ENCODE measurements at places on chromosomes 5 and 9.

DNA sequence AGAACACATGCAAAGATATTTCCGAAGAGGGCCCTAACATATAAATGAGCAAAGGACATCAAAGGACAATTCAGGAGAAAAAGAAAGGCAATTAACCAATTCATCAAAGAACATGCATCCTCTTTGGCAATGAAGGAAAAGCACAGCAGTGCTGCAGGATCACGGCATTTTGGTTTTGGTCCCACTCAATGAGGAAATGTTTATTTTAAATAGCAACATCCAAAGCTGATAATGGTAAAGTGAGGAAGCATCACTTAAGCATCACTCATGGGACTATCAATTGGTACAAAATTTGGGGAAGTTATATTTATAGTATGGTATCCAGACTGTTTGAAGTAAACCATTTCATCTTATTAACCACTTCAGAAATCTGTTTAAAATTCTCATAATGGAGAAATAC lies 5.5 kb upstream of the CXCL14 start:
- DNase-seq = no peak

DNA sequence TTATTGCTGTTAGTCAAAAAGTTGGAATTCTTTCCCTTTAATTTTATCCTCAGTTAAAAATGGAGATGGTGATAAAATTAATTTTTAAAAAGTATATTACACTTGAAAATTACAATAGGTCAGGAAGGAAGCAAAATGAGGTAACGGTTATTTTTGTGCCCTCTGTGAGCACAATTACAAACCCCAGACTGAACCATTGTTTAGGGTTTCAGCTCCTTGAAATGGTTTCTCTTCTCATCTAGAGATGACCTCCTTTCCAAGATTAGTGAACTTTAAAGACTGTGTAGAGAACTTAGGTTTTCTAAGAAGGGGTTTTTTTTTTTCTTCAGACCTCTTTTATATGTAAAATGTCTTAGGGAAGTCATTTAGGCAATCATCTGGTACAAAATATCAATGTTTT lies 126.2 kb upstream of the CHD1 start:
- no peak for DNase-seq

GRCh38 chr5:173248481-173248880 lies 13.5 kb upstream of the NKX2-5 start:
- no peak for DNase-seq

DNA sequence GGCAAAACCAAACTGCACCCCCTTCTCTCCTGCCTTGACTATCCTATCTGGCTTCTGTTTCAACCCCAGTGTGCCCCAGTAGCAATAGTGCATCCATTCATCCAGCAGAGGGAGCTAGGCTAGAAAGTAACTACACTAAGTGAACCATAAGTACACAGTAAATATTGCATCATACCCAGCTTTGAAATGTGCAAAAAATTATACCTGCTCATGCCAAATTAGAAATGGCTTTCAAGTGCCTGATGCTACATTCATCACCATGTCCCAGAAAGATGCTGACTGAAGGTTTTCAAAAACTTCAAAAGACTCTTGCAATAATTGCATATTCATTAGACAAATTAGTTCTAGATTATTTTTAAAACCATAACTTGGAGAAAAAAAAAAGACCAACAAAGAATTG lies 153.5 kb downstream of the PRELID2 start:
- DNase-seq = no peak

DNA sequence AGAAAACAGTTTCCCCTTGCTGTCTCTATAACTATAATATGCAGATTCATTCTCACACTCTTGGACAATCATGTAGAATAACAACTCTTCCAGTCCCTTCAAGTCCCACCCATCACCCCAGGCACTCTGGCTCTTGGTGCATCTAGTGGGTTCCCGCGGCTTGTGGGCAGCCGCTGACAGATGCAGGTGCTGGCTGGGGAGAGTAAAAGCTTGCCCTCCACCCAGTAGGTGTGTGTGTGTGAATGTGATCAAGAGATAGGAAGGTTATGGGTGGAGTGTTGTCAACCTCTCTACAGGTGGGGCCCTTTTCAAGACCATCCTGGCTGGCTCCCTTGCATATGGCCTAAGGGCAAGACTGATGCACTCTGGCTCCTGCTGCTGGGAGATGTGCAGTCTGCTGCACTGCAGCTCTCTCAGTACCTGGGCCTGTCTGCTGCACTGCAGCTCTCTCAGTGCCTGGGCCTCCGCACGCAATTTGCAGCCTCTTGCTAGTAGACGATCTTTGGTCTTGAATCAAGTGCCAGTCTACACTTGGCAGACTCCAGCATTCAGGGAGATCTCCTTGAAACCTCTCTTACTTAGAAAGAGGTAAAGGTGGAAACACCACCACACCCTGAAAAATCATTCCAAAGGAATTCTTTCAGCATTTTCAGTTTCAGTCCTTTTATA lies 189.7 kb upstream of the GDNF start:
- no peak for DNase-seq

DNA sequence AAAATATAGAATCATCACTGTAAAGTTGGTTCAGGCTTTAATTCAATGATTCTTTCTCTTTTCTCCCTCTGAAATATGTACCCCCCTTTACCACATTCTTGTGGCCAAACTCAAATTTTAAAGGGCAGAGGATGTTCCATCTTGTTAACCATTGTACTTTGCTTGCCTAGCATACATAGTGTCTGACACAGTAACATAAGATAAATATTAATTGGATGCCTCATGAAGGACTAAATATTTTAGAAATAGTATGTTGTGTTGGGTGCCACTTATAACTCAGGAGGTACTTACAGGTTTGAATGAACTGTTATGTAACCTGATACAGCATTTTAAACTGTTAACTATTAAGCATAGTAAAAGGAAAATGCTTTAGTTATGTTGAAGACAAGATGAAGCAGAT lies 71.5 kb downstream of the NIPBL start:
- no peak for DNase-seq

- no peak for DNase-seq
These were observed 29.0 kb downstream of the PSAT1 start for GRCh38 chr9:78325846-78326360.

GRCh38 chr9:111805830-111806241 lies 11.1 kb upstream of the SHOC1 start:
- DNase-seq = no peak

DNA sequence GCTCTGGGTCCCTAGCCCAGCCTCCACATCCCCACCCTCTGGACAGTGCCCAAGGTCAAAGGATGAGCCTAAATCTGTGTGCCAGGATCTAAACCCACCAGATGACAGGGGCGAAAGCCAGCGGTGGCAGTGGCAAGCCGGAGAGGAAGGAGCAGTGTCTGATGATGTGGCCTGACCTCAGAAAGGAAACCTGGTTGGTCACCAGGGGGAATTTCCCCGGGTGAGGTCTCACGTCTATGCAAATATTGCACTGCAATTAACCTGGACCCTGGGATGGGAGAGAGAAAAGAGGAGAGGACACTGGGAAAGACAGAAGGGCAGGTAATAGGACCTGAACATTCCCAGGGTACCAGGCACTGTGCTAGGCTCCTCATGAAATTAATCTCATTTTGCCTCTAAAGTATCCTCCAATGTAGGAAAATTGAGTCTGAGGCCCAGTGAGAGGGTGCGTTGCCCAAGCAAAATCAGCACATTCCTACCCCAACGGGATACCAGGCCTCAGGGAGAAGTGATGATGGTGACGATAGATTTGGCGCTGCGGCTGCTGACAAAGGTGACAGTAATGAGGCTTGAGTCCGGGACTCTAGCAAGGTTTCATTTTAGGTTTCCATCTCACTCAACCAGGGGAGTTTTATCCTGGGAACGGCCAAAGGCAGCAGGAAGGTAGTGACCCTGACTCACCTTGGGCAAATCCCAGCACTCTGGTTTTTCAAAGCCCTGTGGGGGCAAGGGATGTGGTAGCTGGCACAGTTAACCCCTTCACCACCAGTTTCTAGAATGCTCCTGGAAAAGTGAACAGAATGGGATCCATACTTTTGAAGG lies 13.4 kb upstream of the TNIP1 start:
- peak; percentile 52 for DNase-seq

GRCh38 chr9:121561385-121562222 lies 62.0 kb upstream of the GGTA1 start:
- DNase-seq = no peak

GRCh38 chr5:151591144-151591819 lies at the start of gene FAT2:
Gene FAT2 (minus strand): TSS chr5:151591331. CDS start chr5:151568931, 22,400 bp downstream.
- no peak for DNase-seq

DNA sequence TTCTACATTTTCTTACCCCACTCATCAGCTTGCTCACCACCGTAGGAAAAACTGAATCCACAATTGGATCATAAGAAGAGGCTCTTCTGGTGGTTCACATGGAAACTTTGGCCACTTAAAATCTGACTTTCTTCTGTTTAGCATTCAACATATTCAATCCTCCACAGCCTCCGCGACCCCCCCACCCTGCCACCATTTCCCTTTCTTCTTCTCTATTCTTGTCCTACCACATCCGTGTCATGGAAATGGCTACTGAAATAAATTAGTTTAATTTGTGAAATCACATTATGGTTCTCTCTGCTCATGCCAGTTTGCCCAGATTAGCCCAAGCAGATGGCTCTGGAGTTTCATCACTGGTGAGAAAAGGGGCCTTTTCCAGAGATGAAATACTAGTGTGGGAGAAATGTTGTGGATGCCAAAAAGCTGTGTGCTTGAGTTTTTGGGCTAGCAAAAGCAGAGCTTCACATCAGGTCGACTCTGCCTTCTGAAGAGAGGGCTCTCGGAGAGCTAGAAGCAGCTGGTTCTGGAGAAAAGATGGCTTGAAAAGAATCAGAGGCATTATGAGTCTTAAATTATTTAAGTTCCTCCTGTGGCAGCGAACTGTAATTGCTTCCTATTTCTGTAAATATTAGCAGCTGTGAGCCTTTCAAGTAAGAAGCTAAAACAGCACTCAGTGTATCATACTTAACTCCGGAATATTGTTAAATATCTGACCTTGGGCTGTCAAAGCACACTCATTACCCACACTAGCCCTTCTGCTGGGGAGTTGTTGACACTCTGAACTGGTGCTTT lies 107.1 kb downstream of the MAT2B start:
- DNase-seq = no peak
